ENCODE measurements at places on chromosomes 5 and 9.

DNA sequence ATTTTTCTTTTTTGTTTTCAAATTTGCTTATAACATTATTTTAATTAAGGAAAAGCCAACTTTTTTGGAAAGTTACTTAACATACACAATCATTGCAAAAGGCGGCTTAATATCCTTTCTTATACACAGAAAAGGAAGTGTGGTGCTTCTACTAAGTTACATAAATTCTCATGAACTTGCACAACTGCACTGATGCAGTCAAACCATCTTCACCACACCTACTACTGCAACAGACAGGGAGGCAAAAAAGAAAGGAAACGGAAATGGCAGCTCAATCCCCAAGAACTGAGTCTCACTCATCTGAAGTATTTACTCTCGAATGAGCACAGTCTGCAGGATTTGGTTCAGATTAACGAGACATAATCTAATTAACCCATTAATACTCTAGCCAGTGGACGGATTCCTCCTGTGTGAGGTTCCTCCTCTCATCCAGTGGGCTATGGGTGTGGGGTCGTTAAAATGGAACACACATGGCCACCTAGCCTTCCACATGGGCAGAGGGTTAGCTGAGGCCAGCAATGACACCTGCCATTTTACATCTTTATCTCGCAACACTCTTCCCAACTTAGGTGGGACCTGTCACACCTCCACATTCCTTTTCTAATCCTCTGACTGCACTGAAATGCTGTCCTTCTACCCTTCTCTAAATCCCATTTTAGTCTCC lies 30.0 kb downstream of the GOLM1 start:
- no peak overlapping the region for H3K27ac ChIP-seq
- no peaks in the 10 kb centered on the region for H3K36me3 ChIP-seq
- no peaks in the 10 kb centered on the region for H3K4me1 ChIP-seq
- no peak overlapping the region for H3K4me3 ChIP-seq
- no peak for DNase-seq

GRCh38 chr5:58281189-58281588 lies 178.7 kb downstream of the PLK2 start:
- H3K4me3 ChIP-seq: no peak overlapping the region
- no peaks in the 10 kb centered on the region for H3K4me1 ChIP-seq
- H3K27ac ChIP-seq: no peak overlapping the region
- H3K36me3 ChIP-seq: no peaks in the 10 kb centered on the region
- no peaks in the 10 kb centered on the region for H3K27me3 ChIP-seq

- H3K27me3 ChIP-seq: no peaks in the 10 kb centered on the region
- no peak for DNase-seq
- H3K4me3 ChIP-seq: peak overlapping the region; percentile 50
These were observed 44.1 kb upstream of the STXBP1 start for GRCh38 chr9:127567730-127568617.

DNA sequence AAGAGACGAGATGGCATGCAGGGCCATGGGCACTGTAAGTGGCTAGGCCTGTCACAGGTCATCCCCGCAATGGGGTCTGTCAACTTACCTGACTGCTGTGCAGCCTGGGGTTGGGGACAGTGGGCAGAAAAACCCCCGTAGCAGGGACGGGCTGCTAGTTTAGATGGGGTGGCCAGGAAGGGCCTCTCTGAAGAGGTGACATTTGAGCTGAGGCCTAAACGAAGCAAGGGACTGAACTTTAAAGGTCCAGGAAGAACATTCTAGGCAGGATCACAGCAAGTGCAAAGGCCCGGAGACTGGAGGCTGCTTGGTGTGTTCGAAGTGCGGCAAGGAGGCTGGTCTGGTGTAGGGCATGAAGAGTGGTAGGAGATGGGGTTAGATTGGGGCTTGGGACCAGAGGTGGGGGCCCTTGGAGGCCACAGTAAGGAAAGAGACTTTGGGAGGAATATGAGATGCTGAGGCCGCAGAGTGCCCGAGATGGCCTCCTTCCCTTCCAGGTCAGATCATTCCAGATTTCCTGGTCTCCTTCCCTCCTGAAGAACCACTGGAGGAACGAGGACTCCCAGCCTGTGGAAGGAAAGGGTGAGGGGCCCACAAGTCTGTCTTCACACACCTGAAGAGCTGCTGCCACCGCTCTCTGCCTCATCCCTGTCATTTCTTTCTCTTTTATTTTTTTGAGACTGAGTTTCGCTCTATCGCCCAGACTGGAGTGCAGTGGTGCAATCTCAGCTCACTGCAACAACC lies 37.9 kb upstream of the SH3PXD2B start:
- H3K4me1 ChIP-seq: no peaks in the 10 kb centered on the region
- H3K36me3 ChIP-seq: no peaks in the 10 kb centered on the region
- H3K27ac ChIP-seq: no peak overlapping the region
- DNase-seq: no peak
- no peak overlapping the region for H3K4me3 ChIP-seq
- H3K27me3 ChIP-seq: no peaks in the 10 kb centered on the region

DNA sequence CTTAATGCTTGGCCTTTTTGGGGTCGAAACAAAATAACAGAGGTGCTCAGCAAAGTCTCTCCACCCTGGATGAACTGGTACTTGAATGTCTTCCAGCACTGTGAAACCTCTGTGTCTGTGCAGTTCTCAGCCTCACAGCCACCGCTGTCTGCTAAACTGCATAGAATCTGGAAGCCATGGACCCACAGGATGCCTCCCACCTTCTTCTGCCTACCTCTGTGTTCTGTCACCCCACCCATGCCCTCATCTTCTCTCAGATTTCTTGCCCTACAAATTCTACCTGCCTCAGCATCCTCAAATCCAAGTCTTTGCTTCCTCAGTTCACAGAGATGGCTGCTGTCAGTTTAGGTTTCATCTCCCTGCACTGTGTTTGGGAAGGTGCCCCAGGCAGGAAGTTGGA lies 35.6 kb downstream of the EXOSC2 start:
- no peaks in the 10 kb centered on the region for H3K36me3 ChIP-seq
- no peak overlapping the region for H3K27ac ChIP-seq
- H3K4me3 ChIP-seq: no peak overlapping the region
- no peaks in the 10 kb centered on the region for H3K4me1 ChIP-seq
- H3K27me3 ChIP-seq: no peaks in the 10 kb centered on the region

- H3K27ac ChIP-seq: peak overlapping the region; percentile 58
- H3K4me1 ChIP-seq: peaks cover 35% of the 10 kb centered on the region
- H3K4me3 ChIP-seq: peak overlapping the region; percentile 43
- no peaks in the 10 kb centered on the region for H3K36me3 ChIP-seq
These were observed 21.6 kb downstream of the LNPEP start for GRCh38 chr5:96957254-96958049.

- no peak overlapping the region for H3K27ac ChIP-seq
- no peak overlapping the region for H3K4me3 ChIP-seq
- no peaks in the 10 kb centered on the region for H3K4me1 ChIP-seq
- no peaks in the 10 kb centered on the region for H3K36me3 ChIP-seq
These were observed 299.4 kb upstream of the RASA1 start for GRCh38 chr5:86968301-86968753.

DNA sequence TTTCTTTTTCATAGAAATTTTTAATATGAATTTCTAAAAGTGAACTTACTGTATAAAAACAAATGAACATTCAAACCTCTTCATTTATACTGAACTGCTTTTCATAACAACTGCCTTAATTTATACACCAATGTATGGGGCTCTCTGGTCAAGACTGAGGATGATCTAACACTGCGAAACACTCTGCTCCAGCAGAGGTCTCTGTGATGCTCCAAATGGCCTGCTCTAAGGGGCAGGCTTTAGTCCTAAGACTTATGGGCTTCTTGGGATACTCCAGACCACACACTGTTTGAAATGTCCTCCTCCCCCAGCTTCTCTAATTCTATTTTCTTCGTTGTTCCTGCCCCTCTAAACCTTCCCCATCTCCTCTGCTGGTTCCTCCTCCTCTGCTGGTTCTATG lies 58.5 kb downstream of the LIFR start:
- no peaks in the 10 kb centered on the region for H3K27me3 ChIP-seq
- no peaks in the 10 kb centered on the region for H3K36me3 ChIP-seq

GRCh38 chr9:78235256-78235761 lies 566 bp upstream of the CEP78 start:
- H3K27me3 ChIP-seq: no peaks in the 10 kb centered on the region
- peak overlapping the region; percentile 65 for H3K27ac ChIP-seq
- H3K36me3 ChIP-seq: no peaks in the 10 kb centered on the region
- DNase-seq: no peak
- H3K4me3 ChIP-seq: peak overlapping the region; percentile 83
- no peaks in the 10 kb centered on the region for H3K4me1 ChIP-seq
